Amniotic stem cell (primary cell): ENCODE measurements at places on chromosomes 5 and 9.

DNA sequence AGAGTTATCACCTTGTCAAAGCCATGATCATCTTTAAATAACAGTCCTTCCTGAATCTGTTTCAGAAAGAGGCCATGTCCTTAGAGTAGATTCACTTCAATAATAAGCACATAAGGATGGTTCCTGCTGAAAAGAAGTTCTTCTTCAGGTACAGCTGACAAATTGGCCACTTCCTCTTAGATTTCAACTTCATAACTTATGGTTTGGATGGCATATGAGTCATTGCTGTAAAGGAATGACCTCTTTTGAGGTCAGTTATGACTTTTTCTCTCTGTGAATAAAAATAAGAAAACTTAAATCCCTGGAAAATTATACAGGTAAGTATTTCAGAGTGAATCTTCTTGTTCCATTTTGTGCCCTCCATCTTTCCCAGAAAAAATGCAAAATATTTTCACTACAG lies 555.3 kb upstream of the ZNF462 start:
- no peak for DNase-seq

GRCh38 chr5:103624035-103624480 lies 61.5 kb upstream of the NUDT12 start:
- no peak for DNase-seq

- no peak for DNase-seq
These were observed 116.6 kb upstream of the SARDH start for GRCh38 chr9:133854765-133855164.

DNA sequence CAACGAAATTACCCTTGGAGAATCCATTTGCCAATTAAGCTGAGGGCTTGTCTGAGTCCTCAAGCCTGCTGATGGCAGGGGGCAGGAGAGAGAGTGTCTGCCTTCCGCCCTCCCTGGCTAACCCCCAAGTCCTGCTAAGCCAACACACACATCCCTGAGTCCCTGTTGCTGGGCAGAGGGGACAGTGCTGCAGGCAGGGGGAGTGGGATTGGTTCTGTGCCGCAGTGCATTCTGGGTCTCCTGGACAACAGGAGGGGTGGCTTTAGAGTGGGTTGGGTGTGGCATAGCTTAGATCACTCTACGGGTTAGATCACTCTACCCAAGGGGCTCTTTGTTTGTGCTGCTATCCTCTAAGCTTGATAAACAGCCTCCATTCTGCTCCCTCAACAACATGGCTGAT lies 427.7 kb downstream of the CDK5RAP2 start:
- DNase-seq: no peak

DNA sequence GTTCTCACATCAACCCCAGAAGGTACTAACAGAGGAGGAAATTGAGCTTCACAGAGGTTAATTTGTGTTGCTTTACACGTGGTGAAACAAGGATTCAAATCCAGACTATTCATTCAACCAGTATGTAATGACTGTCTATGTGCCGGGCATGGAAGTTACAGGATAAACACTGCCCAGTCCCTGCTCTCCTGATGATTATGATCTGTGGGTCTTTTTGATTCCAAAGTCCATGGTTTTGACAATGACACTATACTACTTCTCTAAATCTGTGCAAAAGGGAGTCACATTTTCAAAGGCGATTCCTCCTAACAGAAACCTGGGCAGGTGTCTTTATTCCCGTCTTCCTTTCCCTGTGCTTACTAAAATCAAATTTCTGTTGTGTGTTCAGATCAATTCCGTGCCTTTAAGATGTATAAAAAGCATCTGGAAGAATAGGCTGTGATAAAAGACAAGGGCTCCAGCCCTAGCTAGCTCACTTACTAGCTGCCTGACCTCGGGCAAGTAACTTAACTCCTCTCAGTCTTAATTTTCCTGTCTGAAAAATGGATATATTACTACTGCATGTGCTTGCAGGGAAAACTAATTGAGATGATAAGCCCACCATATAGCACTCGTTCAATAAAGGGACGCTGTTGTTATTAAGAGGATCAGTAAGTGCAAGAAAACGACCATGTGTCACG lies 970 bp upstream of the CREBRF start:
- no peak for DNase-seq

- no peak for DNase-seq
These were observed 35.1 kb downstream of the NDST1 start for GRCh38 chr5:150542933-150543445.

DNA sequence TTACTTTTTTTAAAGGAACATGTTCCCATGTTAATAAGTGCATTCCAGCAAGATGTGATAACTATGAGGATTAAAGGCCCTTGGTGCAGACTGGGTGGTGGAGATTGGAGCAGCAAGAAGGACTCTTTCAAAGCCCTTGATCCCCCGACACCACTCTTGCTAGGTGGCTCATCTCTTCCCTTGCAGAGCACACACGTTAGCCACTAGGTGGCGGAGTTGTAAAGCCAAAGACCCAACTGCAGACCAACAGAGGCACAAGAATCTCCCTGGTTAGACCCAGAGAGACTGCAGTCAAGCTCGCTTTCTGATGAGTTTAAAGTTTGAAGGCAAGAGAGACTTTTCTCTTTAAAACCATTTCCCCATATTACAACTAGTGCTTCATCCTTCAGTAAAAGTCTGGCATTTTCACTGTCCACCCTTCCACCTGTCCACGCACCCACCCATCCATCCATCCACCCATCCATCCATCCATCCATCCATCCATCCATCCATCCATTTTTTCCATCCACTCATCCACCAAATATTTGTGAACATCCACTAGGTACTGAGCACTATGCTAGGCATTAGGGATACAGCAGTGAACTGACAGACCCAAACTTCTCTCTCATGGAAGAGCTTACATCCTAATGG lies 226.9 kb downstream of the MSX2 start:
- peak; percentile 25 for DNase-seq

- DNase-seq: no peak
These were observed 46.0 kb downstream of the CDO1 start for GRCh38 chr5:115770466-115770865.

GRCh38 chr5:9212605-9213004 lies 333.3 kb downstream of the SEMA5A start:
- no peak for DNase-seq

DNA sequence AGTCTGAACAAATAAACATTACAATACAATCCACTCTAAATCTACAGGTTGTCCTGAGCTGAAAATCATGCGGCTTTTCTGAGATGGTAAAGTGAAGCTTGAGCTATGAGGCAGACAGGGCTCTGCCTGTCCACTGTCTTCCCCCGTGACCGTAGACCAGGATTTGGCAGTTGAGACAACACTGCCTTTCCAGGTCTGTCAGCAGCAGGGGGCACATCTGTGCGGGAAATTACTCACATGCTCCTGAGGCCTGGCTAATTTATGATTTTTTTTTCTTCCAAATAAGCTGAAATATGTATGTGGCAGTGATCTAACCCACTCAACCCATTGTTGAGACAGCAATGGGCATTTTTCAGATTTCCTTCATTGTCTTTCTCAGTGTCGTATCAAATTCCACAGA lies 307.9 kb downstream of the FBXL7 start:
- no peak for DNase-seq

DNA sequence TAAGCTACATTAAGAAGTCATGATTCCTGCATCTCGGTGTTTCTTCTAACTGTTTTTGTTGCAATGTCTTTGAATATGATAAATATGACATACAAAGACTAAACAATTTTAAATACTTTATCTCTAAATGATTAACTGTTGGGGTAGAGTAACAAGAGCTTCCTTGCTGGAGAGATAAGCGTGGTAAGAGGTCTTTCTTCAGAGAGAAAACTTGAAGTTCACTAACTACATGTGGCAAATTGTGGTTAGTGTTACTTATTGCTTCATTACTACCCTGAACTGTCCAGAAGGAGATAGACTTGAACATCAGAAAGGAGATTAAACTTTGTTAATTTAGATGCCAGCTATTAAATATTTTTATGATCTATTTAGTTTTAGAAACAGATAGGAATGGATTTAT lies 7.0 kb upstream of the ARSB start:
- DNase-seq: no peak

GRCh38 chr9:94717761-94718160 lies 8.7 kb upstream of the AOPEP start:
- no peak for DNase-seq

DNA sequence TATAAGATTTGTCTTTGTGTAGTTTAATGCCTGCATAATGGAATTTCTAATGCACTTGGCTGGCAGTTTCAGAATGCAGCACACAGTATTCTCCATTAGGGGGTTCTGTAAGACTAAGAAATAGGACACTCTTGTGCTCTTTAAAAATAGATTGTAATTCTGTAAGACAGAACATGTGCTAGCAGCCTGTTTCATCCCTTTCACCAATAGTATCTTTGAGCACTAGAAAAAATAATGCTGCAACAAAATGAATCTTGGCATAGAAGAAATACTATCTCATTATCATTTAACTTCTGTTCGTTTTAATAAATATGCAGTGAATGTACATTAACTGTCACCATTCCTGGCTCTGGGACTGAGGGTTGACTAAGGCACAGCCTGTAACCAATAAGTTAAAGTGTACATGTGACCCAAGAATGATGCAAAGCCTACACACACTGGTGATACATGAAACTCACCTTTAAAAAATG lies 23.8 kb upstream of the ZNF622 start:
- DNase-seq: peak; percentile 29

- no peak for DNase-seq
These were observed 909 bp downstream of the NDFIP1 start for GRCh38 chr5:142109331-142110045.

DNA sequence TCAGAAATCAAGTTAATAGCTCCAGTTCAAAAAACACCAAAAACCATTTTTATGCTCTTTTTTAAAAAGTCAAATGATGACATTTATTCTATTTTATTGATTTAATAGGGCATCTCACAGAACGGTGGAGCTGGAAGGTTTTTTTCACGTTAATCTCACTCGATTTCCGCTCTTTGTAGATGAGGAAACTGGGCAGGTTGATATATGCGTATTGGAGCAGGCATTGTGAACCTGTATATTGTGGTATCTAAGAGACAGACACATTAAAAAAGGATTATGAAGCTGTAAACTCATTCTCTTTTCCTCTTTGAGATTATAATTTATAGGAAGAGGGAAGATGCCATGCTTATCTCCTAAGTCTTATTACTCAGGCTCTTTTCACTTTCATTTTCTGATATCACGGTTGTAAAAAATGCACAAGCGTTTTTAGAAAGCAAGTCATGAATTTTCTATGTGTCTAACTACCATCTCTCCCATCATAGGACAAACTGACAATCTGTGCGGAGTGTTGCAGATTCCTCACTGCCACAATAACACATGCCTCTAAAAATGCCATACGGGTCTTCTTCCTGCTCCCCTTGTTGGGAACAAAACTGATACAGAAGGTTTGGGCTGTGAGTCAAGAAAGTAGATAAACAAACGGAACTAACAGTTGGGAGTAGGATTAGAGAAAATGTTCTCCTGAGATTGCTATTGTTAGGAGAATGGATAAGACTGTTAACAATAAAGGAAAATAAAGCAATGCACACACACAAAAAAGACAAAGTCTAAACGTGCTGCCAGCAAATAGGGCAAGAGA lies 1997.7 kb downstream of the MAT2B start:
- DNase-seq: no peak

GRCh38 chr5:92775711-92776615 lies 805.1 kb downstream of the NR2F1-AS1 start:
- no peak for DNase-seq

DNA sequence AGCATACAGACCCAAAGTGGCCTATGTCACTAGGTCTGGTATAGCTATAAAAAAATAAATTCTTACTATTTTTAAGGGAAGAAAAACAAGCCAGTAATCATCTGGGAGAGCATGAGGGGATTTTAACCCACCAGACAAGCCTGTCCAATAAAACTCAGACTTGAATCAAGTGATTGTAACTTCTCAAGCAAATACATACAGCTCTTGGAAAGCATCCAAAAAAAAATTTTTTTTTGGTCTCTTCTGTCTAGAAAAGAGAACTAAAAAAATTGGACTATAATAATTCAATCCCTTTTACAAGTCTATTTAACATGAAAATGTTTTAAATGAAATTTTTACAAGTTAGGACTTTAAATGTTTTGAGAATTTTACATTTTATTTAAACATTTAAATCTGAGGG lies 61.7 kb downstream of the FBXL17 start:
- DNase-seq: no peak

DNA sequence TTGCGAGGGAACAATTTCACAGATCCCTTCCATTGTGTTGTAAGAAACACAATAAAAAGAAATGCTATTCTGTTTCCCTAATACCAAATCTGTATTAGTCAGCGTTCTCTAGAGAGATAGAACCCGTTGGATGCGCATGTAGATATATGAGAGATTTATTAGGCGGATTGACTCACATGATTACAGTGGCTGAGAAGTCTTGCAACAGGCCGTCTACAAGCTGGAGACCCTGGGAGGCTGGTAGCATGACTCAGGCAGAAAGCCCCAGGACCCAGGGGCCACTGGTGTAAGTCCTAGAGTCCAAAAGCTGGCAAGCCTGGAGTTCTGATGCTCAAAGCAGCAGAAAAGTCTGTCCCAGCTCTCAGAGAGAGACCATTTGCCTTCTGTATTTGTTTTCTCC lies 18.4 kb upstream of the IL17B start:
- no peak for DNase-seq

DNA sequence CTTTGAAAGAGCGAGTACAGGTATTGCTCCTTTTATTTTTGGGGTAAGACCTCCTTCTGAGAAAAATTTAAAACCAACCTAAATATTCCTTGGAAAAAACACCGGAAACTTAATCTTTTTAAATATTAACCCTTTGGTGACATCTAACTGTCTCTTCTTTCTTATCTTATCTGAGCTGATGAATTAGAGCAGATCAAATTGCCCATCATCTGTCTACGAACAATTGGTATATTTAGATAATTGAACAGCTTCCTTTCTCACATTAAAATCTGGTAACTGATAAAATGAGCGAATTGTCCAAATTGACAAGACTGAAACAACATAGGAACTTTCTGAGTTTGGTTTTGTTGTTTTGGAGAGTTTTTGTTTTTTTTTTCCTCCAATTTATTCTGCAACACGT lies 2.0 kb downstream of the ISL1 start:
- DNase-seq: no peak

DNA sequence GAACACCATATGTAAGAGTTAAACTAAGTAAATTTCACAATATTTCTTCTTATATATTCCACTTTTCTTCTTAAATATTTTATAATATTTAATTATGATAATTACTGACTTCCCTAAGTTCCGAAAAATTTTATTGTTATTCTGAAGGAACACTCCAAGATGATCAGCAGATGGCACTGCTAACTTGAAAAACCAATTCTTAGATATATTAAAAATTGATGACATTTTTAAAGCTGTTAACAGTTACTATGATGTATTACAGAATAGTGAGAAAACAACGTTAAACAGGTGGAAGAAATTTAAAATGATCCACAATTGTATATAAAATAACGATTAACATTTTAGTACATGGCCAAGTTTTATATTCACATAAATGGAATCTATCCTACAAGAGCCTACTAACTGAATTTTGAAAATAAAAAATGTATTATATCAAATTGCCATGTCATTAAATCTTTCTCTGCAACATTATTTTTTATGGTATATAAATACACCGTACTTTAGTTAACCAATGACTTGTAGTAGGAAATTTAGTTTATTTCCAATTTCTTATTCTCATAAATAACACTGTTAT lies 30.1 kb upstream of the MUSK start:
- no peak for DNase-seq

GRCh38 chr5:82593481-82593880 lies 315.3 kb upstream of the RPS23 start:
- DNase-seq: peak; percentile 32

- no peak for DNase-seq
These were observed 122.5 kb upstream of the GRIN3A start for GRCh38 chr9:101860920-101861319.

- no peak for DNase-seq
These were observed 350.8 kb downstream of the ENC1 start for GRCh38 chr5:74289691-74290090.

- DNase-seq: no peak
These were observed 12.5 kb upstream of the SLC1A3 start for GRCh38 chr5:36593867-36594266.
